ENCODE measurements at places on chromosomes 3 and 15. TPM values are rescaled to one million over a fixed set of nuclear protein-coding genes. Genes with fewer than 3 reads are reported as not detected.

Gene SERINC4
- polyA plus RNA-seq = not detected

GRCh38 chr3:18223571-18223970 is 201.6 kb downstream of the SATB1 start:
- no peak for DNase-seq

- no peak for DNase-seq
Measured at GRCh38 chr15:68311859-68312557, 34.5 kb downstream of the FEM1B start.

DNA sequence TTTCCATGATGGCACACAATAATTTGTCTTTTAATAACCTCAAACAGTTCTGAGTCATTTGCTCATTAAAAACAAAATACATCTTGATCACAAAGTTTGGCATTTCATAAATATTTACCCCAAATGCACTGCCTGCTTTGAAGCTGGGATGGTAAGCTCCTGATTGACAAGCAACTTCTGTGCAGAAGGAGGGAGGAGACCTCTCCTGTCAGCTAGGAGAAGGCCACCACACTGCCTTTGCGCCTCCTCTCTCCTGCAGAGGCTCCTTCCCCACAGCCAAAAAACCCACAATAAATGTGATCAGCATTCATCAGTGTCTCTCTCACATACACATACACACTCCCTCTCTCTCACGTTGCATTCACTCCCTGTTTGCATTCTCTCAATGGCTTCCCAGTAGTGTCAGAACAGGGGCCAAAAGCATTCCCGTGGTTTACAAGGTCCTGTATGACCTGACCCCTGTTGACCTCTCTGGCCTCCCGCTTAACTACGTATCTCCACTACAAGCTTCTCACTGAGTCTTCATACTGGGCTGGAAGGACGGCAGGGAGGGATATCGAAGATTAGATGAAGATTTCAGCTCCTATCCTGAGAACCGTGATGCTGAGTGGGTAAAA is 216.4 kb downstream of the FOXP1 start:
- DNase-seq = no peak

Gene RTP3
- polyA plus RNA-seq = not detected

DNA sequence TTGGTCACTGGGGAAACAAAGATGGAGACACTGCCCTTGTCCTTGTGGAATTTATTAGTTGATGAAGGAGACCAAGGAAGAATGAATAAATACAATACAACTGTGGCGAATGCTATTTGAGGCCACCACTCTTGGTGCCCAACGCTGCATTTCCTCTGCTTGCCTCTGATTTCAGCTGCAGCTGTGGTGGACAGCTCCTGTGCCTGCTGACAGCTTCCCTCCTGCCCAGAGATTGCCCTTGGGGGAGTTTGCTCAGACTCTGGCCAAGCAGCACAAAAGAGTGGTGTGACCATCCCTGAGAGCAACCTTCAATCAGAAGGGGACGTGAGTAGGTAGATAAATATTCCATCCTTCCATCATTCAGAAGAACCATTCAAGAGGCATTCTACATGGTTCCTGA is 64.6 kb upstream of the FHIT start:
- no peak for DNase-seq

GRCh38 chr3:98777286-98777685 is 14.1 kb downstream of the ST3GAL6 start:
- no peak for DNase-seq

GRCh38 chr15:96330450-96331143 is at the start of gene NR2F2:
TSS of gene NR2F2 (plus strand) at chr15:96330700. CDS start at chr15:96332106, 1,406 bp downstream.
- DNase-seq = peak; percentile 74

- DNase-seq = no peak
Measured at GRCh38 chr3:171385086-171385485, 75.1 kb downstream of the TNIK start.

Gene RNF123
- polyA plus RNA-seq = 34.4 TPM

DNA sequence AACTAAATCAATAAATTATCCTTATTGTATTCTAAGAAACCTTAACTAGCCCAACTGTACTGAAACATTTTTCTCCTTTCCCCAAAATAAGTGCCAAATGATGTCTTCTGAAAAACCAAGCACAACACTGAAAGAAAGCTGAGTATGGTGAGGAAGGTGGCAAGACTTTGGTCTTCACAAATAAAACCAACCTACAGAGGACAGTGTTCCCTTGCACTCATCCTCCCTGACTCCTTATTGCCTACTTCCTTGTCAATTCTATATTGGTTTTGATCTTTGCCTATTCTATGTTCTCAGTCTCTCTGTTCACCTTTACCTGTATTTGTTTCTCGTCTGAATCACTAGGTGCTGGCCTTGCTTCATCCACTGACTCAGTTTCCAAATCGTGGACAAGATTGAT is 490.1 kb upstream of the ZNF385D start:
- no peak for DNase-seq

GRCh38 chr15:90539789-90540188 is 10.1 kb downstream of the CRTC3 start:
- DNase-seq = no peak

Gene COLQ
- 0.35 TPM for polyA plus RNA-seq

GRCh38 chr3:143207338-143207961 is 87.9 kb downstream of the CHST2 start:
- DNase-seq = no peak

Gene IQCF2
- not detected for polyA plus RNA-seq

GRCh38 chr3:46228260-46229242 is 13.7 kb upstream of the CCR3 start:
- peak; percentile 32 for DNase-seq

Gene MCTP2
- 21.2 TPM for polyA plus RNA-seq

Gene ACAN
- polyA plus RNA-seq = not detected

Gene ANKRD63
- polyA plus RNA-seq = not detected

Gene CP
- polyA plus RNA-seq = not detected

Gene TUSC7
- not detected for polyA plus RNA-seq

Gene POPDC2
- polyA plus RNA-seq = 0.48 TPM

Gene IMPG2
- polyA plus RNA-seq = 0.17 TPM

DNA sequence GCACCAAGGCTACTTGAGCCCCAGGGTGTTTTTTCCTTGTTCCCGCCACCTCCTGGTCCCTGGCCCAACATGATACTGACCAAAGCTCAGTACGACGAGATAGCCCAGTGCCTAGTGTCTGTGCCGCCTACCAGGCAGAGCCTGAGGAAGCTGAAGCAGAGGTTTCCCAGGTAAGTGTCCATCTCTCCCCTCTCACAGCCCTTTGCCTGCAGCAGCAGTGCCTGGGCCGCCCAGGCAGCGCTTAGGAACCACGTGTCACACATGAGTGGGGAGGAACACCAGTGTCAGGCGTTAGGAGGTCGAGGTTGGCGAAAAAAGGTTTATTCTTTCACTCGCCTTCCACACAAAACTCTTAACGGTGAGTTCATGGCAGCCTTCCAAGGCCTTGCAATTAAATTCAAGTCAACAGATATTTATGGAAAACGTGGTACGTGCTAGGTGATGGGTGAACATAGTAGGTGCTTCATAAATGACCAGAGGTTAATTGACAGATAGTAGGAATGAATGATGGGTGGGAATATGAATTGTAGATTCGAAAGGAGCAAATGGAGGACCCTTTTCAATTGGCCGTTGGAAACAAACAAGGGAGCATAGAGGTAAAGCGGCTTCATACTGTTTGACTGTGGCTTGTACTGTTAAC is 486 bp downstream of the CDIN1 start:
- DNase-seq = no peak

DNA sequence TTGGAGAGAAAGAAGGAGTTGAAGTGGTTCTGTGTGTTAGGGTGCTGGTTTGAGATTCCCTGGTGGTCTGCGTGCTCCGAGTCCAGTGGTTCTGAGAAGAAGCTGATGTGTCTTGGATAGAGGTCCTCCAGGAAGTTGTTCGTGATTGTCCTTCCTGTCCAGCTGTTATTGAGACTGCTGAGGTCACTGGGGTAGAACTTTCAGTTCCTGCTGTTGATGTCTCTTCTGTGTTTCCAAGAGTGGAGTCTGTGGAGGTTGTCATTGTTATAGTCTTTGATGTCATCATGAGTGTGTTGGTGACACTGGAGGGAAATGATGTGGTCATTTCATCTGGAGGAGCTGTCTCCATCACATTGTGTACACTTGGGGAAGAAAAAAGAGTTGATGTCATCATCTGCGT is 20.8 kb downstream of the MUC4 start:
- DNase-seq = no peak

GRCh38 chr3:37124435-37124834 is 49.9 kb downstream of the LRRFIP2 start:
- no peak for DNase-seq

Gene CLEC3B
- not detected for polyA plus RNA-seq

DNA sequence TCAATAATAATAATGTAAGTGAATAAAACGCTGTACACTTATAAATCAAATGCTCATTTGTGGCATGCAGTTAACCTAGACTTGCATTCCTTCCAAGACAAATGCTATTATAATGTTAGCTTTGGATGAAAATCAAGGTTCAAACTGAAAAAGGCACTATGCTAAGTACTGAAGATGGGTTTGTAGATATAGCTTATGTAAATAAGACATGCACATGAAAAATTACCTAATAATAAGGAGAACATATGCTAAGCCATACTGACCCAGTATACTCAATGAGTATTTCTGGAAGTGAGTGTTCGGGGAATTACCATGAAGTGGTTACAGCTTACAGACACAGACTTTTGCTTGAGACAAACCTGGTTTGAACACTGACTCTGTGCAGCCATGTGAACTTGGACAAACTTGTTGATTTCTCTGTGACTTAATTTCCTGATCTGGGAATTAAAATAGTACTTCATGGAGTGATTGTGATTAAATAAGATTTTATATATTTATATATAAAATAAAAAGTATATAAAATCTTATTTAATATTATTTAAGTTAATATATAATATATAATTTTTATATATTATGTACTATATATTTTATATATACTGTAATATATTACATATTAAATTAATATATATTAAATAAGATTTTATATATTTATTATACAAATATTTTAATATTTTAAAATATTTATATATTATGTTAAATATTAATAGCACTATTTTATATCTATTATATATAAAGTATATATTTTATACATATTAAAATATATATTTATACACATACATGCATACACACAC is 159.2 kb downstream of the ZPLD1 start:
- no peak for DNase-seq

DNA sequence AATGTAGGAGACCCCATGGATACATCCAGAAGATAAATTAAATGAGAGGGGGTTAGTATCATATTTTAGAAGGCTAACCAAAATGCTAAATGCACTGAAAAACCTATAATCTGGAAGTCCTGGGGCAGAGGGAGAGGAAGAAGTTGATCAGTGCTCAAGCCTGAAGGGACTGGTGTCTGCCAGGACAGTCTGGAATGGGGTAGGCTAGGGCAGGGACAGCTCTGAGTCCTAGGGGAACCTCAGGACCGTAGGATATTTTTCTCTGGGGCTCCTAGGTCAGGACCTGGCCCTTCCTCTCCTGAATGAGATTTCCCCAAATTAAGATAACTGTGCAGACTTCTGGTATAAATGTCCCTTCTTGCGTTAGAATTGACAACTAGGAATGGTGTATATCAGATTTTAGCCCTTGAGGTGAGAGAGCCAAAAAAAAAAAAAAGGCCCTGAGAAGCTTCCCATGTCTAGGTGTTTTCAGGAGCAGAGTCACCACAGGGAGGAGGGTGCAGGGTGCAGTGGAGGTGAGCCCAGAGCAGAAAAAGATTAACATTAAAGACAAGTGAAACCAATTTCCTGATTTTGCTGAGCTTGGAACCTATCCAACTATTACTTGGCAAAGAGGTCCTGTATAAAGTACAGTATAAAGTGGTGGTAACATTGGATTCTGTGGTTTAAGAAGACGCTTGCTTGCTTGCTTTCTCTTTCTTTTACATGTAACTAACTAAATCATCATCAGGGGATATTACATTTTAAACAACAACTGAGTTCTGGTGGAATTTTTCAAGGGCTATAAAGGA is 63.5 kb downstream of the HACD2 start:
- no peak for DNase-seq

Gene BMF
- 0.30 TPM for polyA plus RNA-seq

DNA sequence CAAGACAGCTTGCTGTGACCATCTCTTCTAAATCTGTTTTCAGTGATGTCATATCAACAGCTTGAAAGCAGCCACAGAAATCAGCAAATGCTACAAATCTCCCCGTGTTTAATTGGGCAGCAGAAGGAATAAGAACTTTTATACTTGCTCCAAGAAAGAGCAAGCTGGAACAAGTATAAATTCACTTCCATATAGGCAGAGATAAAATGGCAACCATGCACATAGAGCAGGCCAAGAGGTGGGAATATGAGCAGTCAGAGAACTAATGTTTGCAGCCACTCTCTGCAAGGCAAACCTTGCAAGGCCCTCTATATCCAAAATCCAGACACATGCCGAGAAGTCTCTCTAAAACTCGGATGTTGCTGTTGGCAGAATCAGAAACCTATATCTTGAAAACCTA is 16.0 kb downstream of the PARP9 start:
- no peak for DNase-seq

Gene SI
- not detected for polyA plus RNA-seq

DNA sequence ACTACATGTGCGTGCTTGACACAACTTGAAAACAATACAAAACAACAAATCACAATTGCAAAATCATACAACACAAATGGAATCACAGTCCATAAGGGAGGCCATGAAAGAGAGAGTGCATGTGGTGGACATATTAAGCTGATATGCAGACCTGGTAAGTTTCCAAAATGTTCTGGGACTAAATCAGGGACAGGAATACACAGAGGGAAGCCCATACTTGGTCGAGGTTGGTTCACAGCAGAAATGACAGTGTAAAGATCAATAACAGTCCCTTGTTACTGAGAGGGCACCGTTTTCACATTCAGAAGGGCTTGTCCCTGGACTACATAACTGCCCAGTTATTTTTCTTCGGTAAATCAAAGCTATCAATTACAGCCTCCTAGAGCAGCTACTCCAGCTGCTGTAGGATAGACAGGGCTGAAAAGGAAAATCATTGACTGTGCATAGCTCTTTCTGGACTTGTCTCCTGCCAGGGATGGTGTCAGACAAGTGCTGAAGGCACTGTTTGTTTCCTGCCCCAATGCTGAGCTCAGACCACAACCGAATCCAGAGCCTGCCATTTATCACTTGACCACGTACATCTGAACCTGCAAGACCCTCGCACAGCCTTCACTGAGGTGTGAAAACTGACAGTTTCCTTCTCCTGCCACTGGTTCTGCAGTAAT is 79.5 kb upstream of the KCNMB2 start:
- DNase-seq = no peak

Gene AMIGO3
- polyA plus RNA-seq = 0.02 TPM

GRCh38 chr15:36978126-36978525 is 122.2 kb downstream of the MEIS2 start:
- DNase-seq = no peak

Gene PROK2
- polyA plus RNA-seq = not detected

Gene TMCO5A
- not detected for polyA plus RNA-seq

- no peak for DNase-seq
Measured at GRCh38 chr3:56974247-56974930, 86.1 kb upstream of the SPATA12 start.

Gene TGM5
- 0.23 TPM for polyA plus RNA-seq
